ENCODE measurements at places on chromosomes 16 and 17.

DNA sequence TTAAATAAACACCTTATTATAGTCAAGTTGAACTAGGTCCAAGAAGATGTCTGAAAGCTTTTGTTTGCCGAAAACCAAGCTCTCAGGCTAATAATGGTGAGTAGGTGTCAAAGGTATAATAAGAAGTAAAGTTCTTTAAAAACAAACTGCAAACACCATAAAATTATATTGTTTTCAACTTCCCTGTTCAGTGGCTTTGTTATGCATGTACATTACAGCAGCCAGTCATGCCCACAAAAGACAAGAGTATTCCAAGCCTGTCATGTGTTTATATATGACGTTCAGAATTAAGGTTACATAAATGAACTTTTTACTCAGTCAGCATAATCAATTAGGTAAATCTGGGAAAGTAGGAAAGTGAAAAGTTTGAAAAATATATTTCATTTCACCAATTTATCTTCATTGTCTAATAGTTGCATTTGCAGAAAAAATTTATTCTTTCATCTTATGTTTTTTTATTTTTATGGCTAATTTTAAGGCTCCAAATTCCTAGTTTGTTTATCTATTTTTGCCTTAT is 928.7 kb upstream of the SOX9 start:
- DNase-seq: no peak

DNA sequence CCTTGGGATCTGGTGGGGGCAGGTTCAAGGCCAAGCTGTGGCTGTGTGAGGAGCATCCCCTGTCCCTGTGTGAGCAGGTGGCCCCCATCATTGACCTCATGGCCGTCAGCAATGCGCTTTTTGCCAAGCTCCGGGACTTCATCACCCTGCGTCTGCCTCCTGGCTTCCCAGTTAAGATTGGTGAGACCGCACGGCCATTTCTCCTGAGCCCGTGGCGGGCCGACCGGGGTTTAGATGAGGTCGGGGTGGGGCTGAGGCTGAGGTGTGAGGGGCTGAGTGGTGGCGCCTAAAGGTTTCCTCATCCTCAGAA is 10.7 kb downstream of the CORO6 start:
- DNase-seq: no peak

- no peak for DNase-seq
Observed at GRCh38 chr16:53714205-53715022, 10.5 kb downstream of the FTO start.

DNA sequence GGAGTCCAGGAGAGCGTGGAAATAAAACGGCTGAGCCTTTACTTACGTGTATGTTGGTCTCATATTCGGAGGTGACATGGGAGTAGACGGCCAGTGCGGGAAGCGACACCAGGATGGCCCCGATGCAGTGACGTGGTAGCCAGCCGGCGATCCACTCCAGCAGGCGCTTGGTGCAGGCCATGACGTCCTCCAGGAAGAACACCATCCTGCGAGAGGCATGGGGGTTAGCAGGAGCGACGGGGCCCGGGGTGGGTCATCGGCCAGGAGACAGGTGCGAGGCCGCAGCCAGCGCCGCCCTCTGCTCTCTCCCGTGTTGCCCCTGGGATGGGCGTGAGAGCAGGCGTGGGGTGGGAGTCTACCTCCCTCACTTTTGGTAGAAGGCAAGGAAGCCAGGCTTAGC is 98.6 kb upstream of the CREBBP start:
- DNase-seq: no peak

GRCh38 chr16:10865991-10866966 is 10.7 kb upstream of the CIITA start:
- DNase-seq: no peak

DNA sequence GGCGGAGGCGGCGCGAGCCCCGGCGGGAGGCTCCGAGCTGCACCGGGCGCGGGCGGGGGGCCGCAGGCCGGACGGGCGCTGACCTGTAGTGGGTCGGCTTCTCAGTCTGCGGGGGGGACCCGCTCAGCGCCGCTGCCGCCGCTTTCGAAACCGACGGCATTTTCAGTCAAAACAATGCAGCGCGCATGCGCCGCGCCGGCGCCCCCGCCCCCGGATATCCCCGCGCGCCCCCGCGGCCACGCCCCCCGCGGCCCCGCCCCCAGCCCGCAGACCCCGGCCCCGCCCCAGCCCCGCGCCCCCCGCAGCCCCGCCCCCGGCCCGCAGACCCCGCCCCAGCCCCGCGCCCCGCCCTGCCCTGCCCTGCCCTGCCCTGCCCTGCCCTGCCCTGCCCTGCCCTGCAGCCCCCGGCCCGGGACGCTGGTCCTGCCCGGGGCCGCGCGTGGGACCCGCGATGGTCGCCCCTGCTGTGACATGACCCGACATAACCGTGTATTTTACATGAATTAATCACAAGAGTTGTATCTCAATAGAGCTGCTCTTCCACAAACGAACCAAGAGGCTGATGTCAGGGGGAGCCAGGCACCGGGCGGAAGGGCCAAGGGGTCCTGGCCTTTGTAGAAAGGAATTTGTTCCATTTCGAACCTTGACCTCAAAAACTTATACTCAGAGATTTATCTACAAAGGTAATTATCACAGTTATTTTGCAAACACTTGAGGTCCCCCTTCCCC is at the start of gene UNKL:
UNKL (minus strand) TSS at position 173 of the 729 bp plus-strand sequence; CDS start at position 160, 13 bp downstream.
- peak; percentile 68 for DNase-seq

- DNase-seq: no peak
Observed at GRCh38 chr16:11258553-11259492, 2.8 kb upstream of the SOCS1 start.

DNA sequence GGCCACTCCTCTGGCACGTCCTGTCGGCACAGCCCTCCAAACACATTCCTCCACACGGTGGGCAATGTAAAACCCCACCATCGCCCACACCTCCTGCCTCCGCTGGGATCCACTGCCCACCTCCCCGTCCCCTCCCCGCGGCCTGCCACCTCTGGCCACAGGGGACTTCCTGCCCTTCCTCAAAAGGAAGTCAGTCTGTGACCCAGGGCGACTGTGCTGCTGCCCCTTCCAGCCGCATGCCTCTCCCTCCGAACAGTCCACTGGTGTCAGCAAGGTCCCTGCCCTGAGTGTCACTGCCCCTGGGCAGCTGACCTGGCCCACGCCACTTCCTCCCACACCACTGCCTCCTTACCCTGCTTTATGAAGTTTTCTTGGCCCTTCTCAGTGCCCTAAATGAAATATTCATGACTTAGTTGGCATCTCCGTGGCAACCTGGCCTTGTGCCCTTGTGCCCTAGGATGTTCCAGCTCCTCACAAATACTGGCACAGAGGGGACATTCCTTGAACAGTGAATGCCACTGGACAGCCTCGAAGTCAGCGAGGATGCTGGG is 2.0 kb downstream of the PLD6 start:
- DNase-seq: no peak

DNA sequence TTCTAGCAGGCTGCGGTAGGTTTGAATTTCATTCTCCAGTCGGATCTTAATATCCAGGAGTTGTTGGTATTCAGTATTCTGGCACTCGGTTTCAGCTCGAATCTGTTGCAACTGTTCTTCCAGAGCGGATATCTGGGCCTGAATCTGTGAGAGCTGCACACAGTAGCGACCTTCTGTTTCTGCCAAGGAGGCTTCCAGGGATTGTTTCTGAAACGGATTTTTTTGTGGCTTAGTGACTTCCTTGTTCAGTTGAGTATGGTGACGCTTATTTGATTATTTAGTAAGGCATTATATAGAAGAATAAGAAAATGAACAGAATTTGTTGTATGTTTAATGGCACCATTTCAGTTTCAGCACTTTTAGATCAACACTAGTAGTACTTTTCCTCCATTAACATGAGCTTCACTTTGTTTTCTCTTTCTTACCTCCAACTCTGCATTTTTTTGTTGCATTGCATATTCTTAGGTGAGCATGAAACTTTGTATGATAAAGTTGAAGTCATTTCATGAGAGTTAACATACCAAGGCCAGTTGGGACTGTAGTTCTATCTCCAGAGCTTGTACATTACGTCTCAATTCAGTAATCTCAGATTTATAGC is 2.8 kb downstream of the KRT10 start:
- no peak for DNase-seq

DNA sequence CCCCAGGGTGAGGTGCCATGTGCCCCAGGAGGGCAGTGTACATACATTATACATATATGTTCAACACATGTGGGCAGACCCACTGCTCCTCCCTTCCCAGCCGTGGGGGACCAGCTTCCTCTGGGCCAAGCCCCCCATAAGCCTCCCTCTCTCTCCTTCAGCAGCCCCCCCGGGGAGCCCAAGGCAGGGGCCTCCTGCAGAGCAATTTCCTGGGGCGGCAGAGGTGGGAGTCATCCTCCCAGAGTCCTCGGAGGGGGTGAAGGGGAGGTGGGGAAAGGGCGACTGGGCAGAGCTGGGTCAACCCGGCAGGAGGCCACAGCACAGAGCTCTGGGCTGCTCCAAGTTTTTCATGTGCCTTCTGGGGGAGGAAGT is 235.1 kb downstream of the ZNF423 start:
- DNase-seq: no peak

DNA sequence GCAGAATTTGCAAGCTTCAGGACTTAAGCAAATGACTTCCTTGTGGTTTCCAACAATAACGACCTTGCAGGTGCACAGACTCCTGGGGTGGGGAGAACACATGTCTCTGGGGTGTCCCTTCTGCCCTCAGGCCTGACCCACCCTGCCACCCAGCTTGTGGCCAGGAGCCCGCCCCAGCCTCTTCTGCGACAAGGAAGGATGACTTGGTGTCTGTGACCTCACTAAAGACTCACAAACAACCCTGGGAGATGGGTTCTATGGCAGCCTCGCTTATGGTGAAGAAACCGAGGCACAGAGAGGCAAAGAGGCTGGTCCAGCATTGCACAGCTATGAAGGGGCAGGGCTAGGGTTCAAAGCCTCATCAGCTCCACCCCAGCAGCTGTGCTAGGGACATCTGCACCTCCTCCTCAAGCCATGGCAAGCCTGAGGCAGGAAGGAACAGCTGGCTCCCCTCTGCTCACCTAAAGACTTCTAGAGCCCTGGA is 2.6 kb downstream of the ATP2A3 start:
- DNase-seq: no peak

DNA sequence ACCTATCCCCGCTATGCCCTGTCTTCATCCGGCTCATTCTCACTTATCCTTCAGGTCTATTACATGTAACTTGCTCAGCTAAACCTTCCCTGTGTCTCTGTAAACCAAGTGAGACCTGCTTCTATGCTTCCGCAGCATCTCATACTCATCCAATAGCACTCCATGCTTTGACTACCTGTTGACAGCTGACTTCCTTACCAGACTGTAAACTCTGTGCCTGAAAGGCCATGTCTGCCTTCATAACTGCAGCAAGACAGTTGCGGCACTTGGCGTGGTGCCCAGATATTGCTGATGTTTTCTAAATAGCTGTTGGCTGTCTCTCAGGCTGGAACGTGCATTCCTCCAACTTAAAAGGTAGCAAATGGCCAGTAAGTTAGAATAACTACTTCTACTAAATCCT is 1.8 kb upstream of the OR1E1 start:
- DNase-seq: no peak

DNA sequence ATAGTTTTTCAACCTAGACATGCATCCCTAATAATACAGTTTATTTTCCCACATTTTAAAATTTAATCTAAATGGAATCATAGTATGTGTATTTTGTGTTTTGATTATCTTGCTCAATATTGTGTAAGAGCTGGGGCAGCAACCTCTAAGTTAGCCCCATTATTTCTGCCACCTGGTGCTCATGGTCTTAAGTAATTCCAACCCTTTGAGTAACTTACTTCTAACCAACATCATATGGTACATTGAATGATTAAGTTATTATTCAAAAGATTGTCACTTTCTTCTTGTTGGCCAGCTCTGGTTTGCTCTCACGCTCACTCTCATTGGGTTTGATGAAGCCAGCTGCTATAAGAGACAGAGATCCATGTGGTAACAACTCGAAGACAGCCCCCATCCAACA is 3.9 kb upstream of the KRTAP4-3 start:
- no peak for DNase-seq

GRCh38 chr16:1123525-1124230 is 27.6 kb upstream of the C1QTNF8 start:
- no peak for DNase-seq

DNA sequence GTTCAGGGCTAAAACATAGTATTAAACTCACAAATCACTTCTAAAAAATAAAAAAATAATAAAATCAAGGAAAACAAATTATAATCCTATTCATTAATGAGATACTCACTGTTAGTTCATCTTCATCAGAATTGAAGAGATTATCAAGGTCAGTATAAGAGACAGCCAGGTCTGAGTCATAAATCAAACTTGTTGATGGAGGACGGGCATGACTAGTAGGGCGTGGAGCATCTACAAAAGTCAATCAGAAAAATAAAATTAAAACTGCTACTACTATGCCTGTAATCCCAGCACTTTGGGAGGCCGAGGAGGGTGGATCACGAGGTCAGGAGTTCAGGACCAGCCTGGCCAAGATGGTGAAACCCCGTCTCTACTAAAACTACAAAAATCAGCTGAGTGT is 59.1 kb upstream of the INTS2 start:
- DNase-seq: no peak

DNA sequence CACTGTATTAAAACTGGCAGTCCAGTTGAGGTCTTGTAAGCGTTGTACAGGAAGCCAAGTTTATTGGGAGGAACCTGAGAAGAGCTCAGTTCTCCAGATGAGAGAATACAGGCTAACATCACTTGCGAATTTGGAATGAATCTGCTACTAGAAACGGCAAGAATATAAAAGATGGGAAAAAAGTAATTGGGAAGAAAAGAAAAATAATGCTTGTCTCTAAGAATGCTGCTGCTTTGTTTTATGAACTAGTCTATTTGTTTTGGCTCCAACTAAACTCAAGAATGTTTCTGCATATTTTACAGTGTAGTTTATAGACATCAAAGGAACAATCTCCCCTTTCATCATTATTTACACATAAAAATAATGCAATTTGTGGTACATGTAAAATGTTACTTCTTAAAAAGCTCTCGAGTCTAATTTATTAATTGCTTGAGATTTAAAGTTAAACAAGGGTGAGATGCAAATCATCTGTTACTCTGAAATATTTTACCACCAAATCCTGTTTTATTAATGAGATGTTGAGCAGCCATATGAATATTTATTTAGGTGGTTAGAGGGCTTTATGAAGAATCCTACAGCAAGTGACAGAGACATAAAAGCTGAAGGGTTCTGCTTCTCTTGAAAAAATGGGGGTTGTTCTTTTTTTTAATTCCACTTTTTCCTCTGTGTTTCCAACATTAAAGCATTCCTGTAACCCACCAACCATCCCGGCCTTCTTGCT is 162.1 kb upstream of the AXIN2 start:
- DNase-seq: no peak

DNA sequence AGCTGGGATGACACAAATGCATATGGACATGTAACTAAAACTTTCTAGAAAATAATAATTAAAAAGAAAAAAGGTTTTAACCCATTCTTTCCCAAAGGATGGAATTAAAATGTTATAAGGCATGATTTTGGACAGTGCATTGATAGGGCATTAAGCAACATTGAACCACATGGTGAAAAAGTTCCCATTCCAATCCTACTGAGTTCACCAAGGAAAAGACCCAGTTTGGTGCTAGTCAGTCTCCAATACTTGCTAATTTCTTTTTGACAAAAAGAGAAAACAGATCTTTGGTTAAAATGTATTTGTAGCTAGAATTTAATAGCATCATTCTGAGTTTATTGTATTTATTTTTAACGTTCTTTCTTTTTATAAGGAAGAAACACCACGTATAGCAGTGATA is 28.1 kb downstream of the EMP2 start:
- no peak for DNase-seq

GRCh38 chr17:58538811-58539409 is 24.5 kb upstream of the MTMR4 start:
- no peak for DNase-seq
